Umbilical cord (tissue), 2 donors: ENCODE measurements at places on chromosomes 4 and X. TPM values are rescaled to one million over a fixed set of nuclear protein-coding genes. Genes with fewer than 3 reads are reported as not detected.

DNA sequence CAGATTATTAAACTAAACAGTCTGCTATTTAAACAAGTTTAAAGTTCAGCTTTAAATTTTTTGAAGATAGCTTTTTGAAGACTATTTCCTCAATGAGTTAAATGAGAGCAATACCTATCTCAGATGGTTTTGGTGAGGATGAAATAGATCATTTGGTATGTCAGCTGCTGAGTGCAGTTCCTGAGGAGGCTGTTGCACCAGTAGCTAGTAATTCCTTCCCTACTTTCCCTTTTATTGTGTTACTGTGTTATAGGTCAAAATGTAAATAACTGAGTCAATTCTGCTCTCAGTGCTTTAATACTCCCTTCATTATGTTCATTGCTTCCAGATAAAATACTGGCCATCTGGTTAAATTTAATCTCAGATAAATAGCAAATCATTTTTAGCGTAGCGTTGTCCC lies 48.6 kb downstream of the BMPR1B start:
- DNase-seq = no peak

GRCh38 chr4:127610488-127610887 lies 22.3 kb upstream of the INTU start:
- no peak for DNase-seq

- DNase-seq = no peak
Observed at GRCh38 chr4:6360385-6360784, 90.7 kb downstream of the WFS1 start.

GRCh38 chrX:21838937-21839333 lies 482 bp upstream of the MBTPS2 start:
- DNase-seq = peak; percentile 28

DNA sequence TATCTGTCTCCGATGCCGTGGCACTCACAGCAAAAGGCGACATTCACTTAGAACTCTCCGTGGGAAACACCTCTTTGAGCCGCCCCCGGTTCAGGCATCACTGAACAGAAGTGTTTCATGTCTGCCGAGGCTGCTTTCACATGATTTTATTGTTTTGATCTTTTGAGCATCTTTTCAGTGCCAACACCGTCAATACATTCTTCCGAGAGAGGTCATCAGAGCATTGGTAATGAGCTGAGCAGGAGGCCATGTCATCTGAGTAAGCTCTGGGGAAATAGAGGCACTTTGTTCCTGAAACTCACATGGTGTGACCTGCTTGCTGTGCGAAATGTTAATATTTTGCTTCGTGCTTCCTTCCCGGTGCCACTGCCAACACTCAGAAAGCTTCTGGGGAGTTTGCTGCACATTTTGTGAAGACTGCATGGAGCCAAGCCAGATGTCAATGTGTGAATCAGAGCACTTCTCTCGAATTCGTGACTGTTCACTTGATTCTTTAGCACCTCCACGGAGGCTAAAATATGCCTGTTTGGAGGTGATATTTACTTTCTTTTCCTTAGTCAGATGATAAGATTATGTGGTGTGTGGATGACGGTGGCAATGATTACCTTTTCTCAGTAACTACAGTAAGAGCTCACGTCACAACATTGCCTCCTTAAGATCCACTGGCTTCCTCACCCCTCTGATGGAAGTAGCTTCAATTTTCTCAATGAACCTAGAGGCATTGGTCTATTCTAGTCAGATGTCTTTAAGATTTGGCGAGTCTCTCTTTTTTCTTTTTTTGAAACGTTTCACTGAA lies 222.3 kb upstream of the HS3ST1 start:
- no peak for DNase-seq

GRCh38 chrX:130336531-130336930 lies 3.2 kb upstream of the SLC25A14 start:
- no peak for DNase-seq

NUDT11 gene
- 4.3 TPM for total RNA-seq

TLL1 gene
- total RNA-seq = 2.6 TPM

FBXW7 gene
- 66.4 TPM for total RNA-seq
